ENCODE measurements at places on chromosomes 16 and 17.

- DNase-seq, result no peak
Observed at GRCh38 chr17:12814718-12815117, 25.4 kb downstream of the ARHGAP44 start.

DNA sequence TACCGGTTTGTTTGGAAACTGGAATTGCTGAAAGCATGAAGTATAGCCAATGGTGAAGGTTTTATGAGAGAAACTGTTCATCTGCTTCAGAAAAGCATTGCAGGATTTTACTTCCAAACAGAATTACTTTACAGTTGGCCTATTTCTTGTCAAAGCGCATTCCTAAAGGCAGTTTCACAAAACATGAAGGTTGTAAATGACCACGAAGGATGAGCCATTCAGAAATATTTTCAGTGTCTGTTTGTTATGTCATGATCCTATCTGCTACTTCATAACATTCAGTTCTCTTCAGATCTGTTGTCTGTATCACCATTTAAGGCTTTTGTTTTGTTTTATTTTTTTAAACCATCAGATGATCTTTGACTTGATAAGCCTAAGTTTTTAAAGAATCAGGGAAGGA, 45.7 kb downstream of the AATF start:
- DNase-seq, result no peak

GRCh38 chr16:67820608-67821259, 14.0 kb downstream of the TSNAXIP1 start:
- DNase-seq, result no peak

GRCh38 chr17:29169806-29170591, 10.2 kb downstream of the MYO18A start:
- DNase-seq, result no peak

- no peak for DNase-seq
Observed at GRCh38 chr17:1469231-1469852, 13.3 kb upstream of the CRK start.

DNA sequence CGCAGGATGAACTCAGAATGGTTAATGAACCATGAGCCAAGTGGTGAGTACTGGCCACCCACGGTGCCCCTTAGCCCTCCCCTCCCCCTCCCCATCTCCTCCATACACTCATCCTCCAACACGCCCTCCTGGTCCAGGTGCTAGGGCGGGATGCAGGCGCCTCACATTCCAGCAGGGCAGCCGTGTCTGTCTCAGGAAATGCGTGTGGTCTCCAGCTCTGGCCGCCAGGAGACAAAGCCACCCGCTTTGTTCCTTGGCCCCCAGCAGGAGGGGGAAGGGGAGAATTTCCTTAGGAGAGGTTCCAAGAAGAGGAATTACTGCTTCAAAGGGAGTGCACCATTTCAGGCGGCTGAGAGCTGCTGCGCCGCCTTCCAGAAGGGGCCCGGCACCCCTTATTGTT, 29.7 kb upstream of the RMI2 start:
- DNase-seq, result no peak

DNA sequence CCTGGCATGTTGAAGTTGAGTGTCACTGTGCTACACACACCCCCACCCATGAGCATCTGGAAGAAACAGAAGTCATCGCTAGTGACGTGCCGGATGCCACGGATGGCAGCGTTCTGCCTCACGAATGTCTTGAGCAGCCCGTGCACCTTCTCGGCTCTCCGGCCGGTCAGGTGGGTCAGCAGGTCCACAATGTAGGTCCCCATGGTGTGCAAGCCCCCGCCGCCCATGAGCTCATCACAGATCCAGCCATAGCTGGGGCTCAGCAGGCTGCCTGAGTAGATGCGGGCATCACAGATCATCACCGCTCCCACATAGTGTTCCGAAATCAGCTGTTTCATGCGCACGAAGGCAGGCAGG, 8.9 kb downstream of the C16orf86 start:
- DNase-seq, result no peak

- no peak for DNase-seq
Observed at GRCh38 chr16:528111-529011, 849 bp downstream of the CAPN15 start.

DNA sequence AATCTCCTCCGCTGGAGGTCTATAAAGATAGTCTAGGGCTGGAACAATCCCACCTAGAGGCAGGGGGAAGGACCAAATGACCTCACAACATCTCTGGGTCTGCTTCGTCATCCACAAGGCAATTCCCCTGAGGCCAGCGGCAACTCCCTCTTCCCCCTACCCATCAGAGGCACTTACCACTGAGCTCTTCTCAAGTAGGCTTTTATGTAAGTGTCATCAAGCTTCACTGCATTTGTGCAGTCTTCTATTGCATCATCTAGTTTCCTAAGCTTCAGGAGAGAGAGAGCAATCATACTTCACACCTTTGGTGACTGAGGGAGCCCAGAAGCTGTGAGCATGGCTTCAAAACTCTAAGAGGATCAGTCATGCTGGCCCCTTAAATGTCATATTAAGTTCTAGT, 21.0 kb downstream of the CNP start:
- no peak for DNase-seq
